ENCODE measurements at places on chromosomes 3 and 15.

DNA sequence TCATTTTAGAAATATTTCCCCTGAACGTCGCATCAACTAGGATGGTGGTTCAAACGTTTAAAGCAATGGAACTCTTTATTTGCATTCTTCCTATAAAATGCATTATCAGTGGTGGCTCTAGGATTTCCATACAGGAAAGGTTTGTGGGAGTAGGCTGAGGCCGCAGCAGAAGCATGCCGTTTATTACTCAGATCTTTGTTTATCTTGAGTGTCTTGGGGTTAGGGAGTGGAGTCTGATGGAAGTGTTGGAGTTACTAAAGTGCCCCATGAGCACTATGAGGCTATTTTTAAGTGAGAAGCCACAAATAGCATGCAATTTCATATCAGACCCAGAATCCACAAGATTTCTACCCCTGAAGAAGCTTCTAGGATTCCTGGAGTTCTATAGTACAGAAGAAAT, 26.2 kb downstream of the ATOSA start:
- DNase-seq = no peak

- DNase-seq = no peak
Observed at GRCh38 chr15:45660231-45660979, 25.6 kb downstream of the SQOR start.

GRCh38 chr3:106176734-106177133, 307.9 kb upstream of the CBLB start:
- no peak for DNase-seq

DNA sequence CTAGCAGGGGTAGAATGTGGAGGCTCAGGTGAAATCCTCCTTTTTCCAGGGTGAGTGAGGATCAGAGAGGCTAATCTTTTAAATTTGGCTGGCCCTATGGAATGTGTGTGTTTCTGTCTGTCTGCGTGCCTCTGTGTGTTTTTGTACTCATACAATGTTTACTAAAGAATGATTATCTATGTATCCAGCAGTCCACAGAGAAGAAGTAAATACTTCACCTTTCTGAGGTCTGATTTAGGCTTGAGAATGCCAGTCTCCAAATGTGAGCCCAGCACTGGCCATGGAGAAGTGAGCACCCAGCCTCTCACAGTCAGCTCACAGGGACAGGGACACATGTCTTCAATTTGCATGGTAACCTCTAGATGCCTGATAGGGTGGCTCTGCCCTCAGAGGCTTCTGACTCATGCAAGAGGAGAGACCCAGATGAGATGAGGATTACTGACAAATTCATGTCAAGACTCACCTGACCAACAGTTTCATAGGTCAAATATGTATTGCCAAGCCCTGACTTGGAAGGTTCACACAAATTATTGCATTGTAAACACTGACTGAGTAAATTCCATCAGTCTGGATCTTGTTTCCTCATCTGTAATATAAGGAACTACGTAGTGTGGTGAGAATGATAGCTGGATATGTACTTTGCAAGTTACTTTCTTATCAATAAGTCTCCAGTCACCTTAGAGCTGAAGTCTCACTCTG, 31.0 kb downstream of the ENTPD3 start:
- no peak for DNase-seq

DNA sequence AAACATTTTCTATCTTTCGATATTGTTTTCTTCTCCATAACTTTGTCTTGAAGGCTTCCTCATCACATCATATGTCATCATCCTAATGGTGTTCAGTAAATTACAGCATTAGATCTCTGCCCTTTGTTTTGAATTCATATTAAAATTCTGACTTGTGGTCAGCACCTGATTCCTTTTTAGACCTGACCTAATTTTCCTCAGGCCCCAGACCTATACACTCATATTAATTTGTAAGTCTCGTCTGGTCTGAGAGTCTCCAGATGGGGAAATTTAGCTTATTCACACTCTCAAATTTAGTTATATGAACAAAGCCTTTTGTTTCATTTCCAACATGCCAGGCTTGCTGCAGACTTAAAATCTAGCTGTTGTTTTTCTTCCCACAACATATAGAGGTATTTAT, 248.4 kb downstream of the KCNH8 start:
- no peak for DNase-seq

DNA sequence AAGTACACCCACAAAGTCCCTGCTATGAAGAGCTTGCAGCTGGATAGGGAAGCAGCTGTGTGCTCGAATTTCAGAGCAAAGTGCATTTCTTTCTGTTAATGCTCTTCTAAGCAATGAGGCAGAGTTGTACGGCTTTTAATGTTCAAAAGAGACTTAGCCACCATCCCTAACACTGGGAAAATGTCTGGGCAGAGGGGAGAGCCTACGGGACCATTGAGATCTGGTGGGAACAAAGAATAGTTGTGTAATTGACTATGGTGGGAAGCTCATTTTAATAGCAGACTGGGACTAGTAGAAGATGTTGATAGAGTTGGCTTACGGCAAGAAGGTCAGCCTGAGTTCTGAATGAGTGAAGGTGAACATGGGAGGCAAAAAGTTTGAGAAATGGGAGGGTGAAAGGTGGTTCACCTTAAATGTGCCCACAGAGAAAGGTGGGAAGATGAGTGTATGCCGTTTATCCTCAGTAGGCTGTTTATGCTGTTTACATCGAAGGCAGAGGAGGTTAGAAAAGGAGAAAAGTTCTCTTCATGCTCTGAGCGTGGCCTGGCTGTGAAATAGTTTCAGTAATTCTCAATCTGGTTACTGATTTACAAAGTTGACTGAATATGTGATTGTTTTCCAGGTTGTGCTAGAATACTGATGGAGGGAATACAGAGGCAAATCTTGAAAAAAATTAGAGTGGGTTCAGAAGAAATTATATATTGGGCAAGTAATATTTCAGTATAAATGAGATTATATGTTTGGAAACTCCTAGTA, 22.9 kb upstream of the UTS2B start:
- no peak for DNase-seq

- no peak for DNase-seq
Observed at GRCh38 chr3:178507507-178508442, 28.5 kb upstream of the KCNMB2 start.

DNA sequence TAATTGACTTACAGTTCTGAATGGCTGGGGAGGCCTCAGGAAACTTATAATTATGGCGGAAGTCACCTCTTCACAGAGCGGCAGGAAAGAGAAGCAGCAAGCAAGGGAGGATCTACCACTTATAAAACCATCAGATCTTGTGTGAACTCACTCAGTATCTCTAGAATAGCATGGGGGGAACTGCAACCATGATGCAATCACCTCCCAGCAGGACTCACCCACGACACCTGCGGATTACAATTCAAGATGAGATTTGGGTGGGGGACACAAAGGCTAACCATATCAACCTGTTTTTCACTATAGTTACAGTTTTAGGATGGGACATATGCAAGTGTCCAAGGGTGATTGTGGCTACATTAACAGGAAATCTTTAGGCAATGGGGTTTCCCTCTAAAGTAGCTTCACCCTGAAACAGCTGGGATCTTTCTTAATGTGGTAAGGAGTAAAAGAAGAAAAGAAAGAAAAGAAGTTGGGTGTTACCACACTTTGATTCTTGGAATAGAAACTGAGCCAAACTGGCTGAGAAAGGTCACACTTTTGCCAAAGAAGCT, 453.8 kb downstream of the OTOL1 start:
- no peak for DNase-seq

DNA sequence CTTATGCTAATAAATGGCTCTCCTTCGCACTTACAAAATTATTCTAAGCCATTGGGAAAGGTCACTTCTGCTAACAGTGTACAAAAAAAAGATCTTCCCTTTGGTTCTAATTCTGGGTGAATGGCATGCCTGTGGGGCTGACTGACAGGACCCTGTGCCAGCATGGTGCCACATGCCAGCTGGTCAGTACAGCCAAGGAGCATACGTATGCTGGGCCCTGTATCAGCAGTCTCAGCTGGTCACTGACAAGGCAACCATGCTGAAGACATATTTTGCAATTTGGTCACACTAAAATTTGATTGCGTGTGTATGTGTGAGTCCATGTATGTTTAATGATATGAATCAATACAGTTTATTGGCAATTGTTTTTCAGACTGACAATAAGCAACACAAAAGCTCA, 246.1 kb downstream of the TBL1XR1 start:
- DNase-seq = no peak

DNA sequence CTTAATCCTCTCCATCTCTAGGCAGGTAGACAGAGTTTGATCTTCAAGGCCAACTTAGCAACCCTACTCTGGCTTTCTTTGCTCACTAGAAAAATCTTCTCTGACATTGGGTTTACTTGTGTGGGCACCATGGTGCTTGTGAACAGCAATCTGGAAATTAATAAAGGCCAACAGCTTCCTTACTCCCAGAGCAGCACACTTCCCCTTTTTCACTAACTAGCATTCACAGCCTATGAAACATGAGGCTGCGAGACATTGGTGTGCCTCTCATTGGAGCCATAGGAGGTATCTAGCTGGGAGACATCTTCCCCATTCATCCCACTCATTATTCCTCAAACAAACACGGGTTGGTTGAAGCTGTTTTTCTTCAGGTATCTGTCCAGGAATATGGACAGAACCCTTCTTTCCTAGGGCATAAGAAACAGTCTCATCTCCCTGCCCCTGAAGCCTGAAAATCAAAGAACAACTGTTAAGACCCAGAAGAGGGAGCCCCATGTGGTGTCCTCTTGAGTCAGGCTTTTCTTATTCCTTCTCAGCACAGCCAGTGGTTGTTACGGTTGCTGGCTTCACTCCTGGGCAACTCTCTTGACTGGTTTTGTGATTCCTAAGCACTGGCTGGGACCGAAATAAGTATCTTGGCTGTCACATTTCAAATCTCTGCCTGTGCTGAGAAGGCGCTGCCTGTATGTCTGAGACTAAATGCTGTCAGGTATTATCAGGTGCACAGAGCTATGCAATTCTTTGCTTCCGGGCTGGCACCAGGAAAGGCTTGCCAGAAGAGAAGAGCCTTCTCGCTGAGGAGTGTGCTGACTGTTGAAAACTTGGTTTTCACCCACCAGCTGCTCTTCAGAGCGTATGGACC, 194.4 kb downstream of the FEZF2 start:
- no peak for DNase-seq

- DNase-seq = no peak
Observed at GRCh38 chr3:196756732-196757131, 17.1 kb downstream of the PAK2 start.

GRCh38 chr3:155382396-155383042, 89.0 kb upstream of the STRIT1 start:
- no peak for DNase-seq

- no peak for DNase-seq
Observed at GRCh38 chr3:182294696-182295095, 498.6 kb upstream of the ATP11B start.

DNA sequence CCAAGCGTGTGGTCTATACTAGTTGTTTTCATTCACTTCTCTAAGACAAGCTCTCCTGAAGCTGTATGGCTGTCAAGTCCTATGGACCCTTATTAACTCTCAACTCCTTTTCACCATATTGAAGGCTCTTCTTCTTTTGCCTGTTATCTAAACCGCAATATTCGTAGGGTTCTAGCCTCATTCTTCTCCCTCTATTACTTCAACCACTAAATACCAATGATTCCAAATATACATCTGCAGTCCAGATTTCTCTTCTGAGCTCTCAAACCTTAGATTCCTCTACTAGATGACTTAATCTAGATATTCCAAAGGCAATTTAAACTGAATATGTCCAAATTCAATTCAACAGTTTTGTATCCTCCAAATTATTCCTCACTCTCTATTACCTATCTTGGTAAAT, 24.6 kb downstream of the AQR start:
- no peak for DNase-seq

DNA sequence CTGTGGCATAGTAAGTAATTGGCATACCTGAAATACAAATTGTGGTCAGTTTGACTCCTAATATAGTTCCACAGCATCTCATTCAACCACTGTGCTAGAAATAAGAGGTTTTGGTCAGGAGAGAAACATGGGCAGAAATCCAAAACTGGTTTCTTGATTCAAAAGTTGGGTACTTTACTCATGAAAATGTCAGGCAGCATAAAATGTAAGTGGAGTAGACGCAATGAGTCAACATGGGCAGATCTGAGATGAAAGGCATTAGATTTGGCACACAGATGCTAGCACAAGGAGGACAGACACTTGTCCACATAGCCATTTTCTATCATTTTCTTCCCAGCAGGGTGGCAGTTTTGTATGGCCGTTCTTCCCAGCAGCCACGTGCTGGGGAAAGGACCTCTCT, 255.8 kb upstream of the CDIN1 start:
- no peak for DNase-seq

DNA sequence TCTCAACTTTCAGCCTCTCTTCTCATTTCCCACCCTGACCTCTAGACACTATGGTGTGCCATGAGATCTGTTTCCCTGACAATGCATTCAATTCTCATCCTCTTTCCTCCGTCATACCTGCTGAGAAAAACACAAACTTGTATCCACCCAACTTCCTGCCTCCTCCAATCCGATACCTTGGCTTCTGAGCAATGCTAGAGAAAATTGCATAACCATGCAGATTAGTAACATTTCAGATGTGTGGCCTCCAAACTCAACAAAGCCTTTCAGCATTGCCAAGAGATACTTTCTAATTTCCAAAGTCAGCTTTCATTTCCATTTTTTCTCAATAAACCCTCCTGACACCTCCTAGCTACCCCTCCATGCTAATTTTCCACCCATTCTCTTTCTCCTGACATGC, 88.5 kb downstream of the MINAR1 start:
- DNase-seq = no peak

DNA sequence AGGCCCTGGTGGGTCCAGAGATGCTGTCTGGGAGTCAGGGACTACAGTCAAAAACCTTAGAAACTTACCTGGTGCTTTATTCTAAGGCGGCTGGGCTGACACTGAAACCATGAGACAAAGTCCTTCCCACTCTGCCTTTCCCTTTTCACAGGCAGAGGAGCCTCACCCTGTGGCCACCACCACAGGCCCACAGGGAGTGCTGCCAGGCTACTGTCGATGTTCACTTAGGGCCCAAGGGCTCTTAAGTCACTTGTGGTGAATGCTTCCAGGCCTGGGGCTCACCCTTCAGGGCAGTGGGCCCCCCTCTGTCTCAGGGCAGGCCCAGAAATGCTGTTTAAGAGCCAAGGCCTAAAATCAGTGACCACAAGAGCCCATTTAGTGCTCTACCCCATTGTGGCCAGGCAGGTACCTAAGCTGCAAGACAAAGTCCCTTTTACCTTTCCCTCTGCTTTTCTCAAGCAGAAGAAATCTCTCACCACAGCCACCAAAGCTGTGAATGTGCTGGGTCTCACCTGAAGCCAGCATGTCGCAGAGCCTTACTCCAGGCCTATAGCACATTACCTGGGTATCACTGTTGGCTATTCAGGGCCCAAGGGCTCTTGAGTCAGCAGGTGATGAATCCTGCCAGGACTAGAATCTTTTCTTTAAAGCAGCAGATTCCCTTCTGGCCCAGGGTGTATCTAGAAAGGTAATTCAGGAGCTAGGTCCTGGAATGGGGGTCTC, 39.5 kb upstream of the GOLGA6B start:
- DNase-seq = no peak

GRCh38 chr3:13504161-13504831, 24.2 kb downstream of the HDAC11 start:
- DNase-seq = no peak

- no peak for DNase-seq
Observed at GRCh38 chr15:98842973-98843285, 164.7 kb downstream of the PGPEP1L start.

Measured in left renal cortex interstitium (tissue), 4 donors.